ENCODE measurements at places on chromosomes 7 and 10.

DNA sequence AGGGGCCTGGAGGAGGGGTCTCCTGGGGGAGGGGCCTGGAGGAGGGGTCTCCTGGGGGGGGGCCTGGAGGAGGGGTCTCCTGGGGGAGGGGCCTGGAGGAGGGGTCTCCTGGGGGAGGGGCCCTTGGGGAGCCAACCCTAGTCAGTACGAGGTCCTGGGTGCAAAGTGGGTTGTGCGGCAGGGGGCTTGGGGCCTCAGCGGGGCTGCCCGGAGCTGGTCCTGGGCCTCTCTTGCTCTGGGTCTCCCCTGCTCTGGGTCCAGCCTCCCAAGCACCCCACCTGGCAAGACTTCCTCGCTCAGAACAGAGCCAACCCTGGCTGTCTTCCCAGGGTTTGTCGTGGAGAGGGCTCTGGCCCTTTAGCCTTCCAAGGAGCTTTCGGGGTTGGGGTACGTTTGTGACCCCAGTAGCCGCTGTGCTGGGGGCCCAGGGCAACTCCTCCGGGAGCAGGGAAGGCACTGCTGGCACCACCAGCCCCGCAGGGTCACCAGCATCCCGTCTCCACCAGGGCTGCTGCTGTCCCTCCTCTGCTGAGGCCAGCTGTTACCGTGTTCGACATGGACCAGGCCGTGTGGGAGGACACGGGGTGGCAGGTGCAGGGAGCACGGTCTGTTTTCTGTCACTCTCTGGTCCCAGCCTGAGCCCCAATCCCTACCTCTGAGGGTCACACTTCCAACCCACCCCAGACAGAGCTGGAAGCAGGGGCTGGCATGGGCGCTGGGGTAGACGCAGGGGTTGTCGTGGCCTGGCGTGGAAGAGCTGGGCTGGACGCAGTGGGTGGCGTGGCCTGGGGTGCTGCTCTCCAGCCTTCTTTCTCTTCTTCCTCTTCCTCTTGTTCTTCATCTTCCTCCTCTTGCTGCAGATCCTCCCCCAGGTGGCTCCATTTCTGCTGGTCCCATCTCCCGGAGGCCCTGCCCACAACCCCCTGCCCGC lies 22.8 kb downstream of the PWWP2B start:
- ATAC-seq = no peak

DNA sequence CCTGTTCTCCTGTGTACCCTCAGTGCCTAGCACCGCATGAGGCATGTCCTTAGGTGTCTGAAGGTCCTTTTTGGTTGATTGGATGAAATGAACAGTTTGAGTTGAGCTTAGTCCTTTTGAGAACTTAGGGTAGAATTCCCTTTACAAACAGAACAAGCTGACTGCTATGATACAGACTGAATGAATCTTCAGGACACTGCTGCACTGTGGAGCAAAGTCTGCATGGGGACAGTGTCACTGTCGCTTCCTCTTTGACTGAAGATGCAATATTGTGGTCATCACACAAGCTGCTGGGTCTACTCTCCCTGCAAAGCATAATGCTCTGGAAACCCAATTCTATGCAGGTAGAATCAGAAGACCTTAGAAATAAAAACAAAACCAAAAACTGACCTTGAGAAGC lies 8.6 kb upstream of the PLAU start:
- no peak for ATAC-seq

- ATAC-seq = peak; percentile 50
These were observed 261.5 kb upstream of the KLF14 start for GRCh38 chr7:130995252-130996081.

- no peak for ATAC-seq
These were observed 584.0 kb upstream of the MKI67 start for GRCh38 chr10:128710098-128710797.

- no peak for ATAC-seq
These were observed 91.6 kb upstream of the ANKRD1 start for GRCh38 chr10:91012502-91012901.

GRCh38 chr7:64613653-64614052 lies 50.8 kb upstream of the ZNF680 start:
- ATAC-seq = no peak

- ATAC-seq = no peak
These were observed 7.9 kb upstream of the RALA start for GRCh38 chr7:39615350-39615975.

GRCh38 chr7:118369987-118370386 lies 145.5 kb downstream of the ANKRD7 start:
- ATAC-seq = no peak

DNA sequence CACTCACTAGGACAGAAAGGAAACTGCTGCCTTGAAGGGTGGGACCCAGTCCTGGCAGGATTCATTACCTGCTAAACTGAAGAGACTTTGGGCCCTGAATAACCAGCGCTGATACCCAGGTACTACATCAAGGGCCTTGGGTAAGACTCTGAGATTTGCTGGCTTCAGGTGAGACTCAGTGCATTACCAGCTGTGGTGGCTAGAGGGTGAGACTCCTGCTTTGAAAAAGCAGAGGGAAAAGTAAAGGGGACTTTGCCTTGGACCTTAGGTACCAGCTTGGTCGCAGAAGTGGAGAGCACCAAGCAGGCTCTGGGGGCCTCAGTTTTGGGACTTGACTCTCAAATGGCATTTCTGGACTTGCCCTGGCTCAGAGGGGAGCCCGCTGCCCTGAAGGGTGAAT lies 673.3 kb downstream of the NXPH1 start:
- no peak for ATAC-seq

DNA sequence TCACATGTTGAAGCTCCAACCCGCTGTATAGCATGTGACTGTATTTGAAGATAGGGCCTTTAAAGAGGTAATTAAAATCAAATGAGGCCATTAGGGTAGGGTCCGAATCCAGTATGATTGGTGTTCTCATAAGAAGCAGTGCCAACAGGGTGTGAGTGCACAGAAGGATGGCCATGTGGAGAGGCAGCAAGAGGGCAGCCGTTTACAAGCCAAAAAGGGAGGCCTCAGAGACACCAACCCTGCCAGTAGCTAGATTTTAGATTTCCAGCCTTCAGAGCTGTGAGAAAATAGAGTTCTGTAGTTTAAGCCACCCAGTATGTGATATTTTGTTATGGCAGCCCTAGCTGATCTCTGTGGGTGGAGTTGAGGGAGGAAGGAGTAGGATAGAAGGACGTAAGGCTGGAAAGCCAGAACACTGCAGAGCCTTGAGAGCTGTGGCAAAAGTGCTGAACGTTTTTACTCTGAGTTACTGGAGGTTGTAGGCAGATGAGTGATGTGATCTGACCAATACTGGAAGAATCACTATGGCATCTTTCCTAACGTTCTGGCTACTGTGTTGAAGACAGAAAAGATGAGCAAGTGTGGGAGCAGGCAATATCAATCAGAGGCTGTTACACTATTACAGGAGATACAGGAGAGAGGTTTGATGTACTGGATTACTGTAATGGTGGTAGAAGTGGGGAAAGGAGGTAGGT lies 334.9 kb downstream of the ELMO1 start:
- peak; percentile 59 for ATAC-seq

- no peak for ATAC-seq
These were observed 44.0 kb upstream of the CRTAC1 start for GRCh38 chr10:98074315-98074911.

DNA sequence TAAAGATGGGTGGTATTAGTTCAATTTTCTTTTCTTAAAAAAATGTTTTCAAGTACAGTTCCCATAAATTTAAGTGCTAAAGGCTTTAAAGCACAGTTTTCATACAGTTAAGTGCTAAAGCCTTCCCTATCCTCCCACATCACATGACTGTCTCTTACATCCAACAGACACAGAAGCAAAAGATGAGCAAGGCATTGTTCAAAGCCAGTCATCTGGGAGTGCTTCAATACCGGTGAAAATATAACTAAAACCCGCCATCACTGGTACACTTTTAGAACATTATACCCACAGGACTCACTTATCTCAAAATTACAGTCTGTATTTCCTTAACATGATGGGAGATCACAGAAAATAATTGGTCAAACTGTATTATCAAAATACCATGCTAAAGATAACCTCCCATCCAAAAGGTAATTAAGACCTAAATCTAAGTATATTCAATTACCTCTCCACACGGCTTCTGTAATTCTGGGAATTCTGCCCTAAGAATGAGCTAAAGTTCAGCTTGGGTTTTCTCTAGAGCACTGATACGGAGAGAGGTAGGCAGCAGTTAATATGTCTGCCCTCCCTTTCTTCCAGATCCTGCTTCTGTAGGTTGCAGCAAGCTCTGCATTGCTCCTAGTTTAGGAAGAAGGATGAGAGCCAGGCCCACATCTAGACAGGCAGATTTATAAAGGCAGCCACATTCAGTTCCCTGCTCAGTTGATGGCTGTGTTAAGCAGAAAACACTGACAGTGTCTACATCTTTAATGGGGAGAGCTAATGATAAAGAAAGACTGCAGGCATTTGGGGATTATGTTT lies 474.8 kb upstream of the PFKP start:
- ATAC-seq = no peak

- no peak for ATAC-seq
These were observed 323.3 kb upstream of the ZNF32 start for GRCh38 chr10:43971981-43972380.

DNA sequence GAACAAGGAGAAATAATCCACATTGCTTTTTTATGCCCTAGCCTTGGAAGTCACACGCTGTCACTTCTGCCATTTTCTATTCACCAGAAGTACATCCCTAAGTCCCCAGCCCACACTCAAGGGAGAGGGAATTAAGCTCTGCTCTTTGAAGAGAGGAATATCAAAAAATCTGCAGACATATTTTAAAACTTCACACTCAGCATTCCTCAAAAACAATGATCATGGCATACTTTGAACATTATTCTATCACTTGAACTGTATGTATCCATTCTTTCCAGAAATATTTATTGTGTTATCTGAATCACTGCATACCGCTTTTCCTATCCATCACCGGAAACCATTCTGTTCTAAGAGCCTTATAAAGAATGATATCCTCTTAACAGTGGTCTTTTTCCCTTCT lies 9.4 kb downstream of the ABCC2 start:
- ATAC-seq = no peak

DNA sequence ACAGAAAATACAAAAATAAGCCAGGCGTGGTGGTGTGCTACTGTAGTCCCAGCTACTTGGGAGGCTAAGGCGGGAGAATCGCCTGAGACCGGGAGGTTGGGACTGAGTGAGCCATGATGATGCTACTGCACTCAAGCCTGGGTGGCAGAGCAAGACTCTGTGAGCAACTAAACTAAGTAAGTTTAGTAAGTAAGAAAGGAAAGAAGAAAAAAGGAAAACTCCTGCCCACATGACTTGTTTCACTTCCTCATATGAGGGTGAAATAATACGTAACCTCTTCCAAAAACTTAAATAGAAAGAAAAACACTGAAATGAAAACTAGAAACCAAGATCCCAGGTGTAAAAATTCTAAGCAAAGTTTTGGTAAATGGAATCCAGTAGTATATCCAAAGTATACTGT lies 79.6 kb downstream of the LARP4B start:
- ATAC-seq = peak; percentile 45

DNA sequence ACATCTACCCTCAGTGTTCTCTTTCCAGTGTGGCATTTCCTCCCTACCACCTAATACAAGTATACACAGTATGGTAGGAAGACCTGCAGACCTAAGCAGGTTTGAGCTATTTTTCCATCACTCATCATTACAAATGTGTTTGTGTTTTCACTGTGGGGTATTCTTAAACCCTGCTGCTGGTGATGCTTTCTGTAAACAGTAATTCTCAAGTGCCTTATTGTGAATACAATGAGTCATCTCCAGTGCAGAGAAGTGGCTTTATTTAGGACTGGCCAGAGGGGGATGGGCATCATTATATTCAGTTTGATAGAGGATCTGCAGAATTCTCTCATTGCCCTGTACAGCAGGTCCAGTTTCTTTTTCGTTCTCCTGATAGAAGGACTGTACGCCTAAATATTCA lies 63.7 kb downstream of the GRM8 start:
- no peak for ATAC-seq

DNA sequence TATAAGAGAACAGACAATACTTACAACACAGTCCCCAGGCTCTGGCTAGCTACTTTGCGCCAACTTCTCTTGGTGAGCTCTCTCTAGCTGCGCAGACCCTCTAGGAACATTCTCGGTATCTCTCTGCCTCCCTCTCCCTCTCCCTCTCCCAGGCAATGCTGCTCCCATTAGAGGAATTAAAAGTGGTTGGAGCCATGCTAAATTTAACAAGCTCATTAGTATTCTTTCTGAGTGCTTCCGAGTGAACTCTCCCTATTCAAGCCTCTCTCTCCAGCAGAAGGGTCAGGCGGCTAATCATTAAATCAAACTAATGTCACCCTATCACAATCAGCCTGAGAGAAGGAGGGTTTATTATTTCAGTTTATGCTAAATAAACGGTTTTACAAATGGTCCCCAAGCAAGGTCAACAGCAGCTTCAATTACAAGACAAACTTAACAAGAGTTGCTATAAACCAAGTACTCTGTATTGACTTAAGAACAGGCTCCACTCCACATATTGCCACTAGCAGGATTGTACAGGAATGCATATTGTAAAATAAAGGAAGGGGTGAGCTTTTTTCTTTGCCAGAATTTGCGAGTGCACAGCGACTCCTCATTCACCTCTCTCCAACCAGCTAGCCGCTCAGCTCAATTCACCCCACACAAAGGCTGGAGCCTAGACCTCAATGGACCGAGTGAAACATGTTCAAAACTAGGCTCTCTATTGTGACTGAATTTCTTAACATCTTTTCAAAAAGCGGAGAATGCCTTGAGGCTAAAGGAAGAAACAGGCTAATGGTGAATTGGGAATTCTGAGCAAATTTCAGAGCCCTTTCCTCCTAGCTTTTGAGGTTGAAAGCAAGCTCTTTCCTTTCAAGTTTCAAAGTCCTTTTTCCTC lies 84.4 kb downstream of the GLI3 start:
- no peak for ATAC-seq

- ATAC-seq = no peak
These were observed 88.7 kb upstream of the KCTD7 start for GRCh38 chr7:66539902-66540375.

GRCh38 chr7:37391791-37392672 lies 56.6 kb downstream of the ELMO1 start:
- ATAC-seq = no peak

DNA sequence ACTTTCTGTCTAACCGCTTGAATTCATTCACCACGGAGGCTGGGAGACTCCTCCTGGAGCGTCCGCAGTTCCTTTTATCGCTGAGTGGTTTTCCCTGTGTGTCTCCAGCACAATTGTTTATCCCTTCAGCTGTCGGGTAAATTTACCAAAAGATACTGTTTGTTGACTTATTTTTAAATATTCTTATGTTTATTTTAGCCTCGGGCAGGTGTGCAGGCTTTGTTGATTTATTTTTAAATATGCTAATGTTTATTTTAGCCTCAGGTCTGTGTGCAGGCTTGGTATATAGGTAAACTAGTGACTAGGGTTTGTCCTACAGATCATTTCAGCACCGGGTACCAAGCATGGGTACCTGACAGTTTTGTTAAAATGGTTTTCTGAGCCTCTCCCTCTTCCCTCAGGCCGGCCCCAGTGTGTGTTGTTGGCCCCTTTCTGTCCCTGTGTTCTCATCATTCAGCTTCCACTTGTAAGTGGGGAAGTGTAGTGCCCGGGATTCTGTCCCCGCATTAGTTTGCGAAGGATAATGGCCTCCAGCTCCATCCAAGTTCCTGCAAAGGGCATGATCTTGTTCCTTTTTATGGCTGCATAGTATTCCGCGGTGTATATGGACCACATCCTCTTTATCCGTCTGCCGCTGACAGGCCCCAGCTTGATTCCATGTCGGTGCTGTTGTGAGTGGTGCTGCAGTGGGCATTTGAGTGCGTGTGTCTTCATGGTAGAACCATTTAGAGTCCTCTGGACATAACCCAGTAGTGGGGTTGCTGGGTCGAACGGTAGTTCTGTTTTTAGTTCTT lies 5.3 kb downstream of the GET4 start:
- ATAC-seq = no peak

GRCh38 chr7:29587195-29587808 lies 23.7 kb downstream of the PRR15 start:
- no peak for ATAC-seq

GRCh38 chr10:103168438-103168837 lies 24.6 kb downstream of the NT5C2 start:
- ATAC-seq = no peak

Measured in activated CD4-positive, CD25-positive, alpha-beta regulatory T cell treated with anti-CD3 and anti-CD28 coated beads, Interleukin-2, amount 50 U/mL, for 24 hours (primary cell).